ENCODE measurements at places on chromosomes 2 and 18. TPM values are rescaled to one million over a fixed set of nuclear protein-coding genes. Genes with fewer than 3 reads are reported as not detected.
A peak's percentile ranks its signal among the peaks of the same experiment; 100 is the strongest.

- no peak for DNase-seq
Observed at GRCh38 chr2:175308005-175308404, 126.5 kb upstream of the ATP5MC3 start.

GRCh38 chr2:8797682-8798081 lies 39.7 kb downstream of the KIDINS220 start:
- no peak for DNase-seq

- DNase-seq: no peak
Observed at GRCh38 chr2:238440331-238440730, 13.6 kb downstream of the ASB1 start.

- DNase-seq: peak; percentile 26
Observed at GRCh38 chr2:156470975-156471583, 34.9 kb downstream of the GPD2 start.

DNA sequence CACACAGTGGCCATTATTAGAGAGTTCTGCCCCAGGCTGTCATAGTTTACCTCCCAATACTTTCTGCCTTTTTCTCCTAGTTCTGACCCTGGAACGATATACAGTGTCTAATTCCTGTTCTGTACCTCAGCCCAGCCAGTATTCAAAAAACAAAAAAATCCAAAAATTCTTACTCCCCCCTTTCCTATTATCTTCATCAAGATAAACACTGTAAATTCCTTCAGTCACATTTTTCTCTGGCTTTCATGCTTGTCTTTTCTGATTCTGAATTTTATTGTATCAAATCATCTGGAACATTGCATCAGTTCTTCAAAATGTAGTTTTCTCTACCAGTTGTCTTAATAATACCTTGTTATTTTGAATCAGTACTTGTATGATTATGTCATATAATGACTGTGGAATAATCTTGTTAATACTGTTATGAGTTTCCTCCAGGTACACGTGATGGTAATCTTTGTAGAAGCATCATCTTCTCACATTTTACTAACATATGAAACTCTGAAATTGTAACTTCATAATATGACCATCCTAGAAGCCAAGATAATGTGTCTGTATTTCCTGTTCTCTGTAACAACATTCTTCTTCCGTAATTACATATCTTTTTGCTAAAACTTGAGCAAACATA lies 79.0 kb upstream of the NOSTRIN start:
- no peak for DNase-seq

DNA sequence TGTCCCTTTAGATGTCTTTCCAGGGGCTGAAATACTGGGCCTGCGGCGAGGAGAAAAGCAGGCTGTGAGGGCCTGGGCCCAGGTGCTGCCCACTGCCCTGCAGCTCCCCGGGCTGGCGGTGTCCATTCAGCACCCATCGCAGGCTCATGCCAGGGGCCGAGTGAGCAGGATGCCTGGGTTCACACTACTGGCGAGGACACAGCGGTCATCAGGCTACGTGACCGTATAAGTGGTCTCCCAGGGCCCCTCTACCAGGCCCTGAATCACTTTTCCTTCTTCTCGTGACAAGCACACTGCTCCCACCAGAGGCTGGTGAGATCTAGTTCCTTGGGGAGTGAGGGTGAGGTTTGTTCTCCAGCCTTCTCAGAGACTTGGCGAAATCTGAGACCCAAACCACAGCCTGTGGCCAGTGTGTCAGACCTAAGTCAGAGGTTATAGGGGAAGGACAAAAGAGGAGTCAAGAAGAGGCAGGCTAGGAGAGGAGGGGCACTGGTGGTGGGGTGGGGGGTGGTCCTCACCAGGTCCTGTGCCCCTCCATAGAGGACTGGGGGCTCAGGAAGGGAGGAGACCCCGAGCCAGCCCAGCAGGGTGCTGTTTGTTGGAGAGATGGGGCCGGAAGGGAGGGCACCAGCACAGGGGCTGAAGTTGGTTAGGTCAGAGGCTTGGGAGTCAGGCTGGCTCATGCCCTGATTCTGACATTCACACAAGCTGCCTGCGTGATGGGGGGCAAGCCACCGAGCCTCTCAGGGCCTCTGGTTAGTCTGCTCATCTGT lies 6.6 kb upstream of the SEMA4C start:
- no peak for DNase-seq

GRCh38 chr2:228352048-228352447 lies 170.6 kb upstream of the SPHKAP start:
- DNase-seq: no peak

- no peak for DNase-seq
Observed at GRCh38 chr18:29664278-29665036, 1378.1 kb downstream of the DSC3 start.

DNA sequence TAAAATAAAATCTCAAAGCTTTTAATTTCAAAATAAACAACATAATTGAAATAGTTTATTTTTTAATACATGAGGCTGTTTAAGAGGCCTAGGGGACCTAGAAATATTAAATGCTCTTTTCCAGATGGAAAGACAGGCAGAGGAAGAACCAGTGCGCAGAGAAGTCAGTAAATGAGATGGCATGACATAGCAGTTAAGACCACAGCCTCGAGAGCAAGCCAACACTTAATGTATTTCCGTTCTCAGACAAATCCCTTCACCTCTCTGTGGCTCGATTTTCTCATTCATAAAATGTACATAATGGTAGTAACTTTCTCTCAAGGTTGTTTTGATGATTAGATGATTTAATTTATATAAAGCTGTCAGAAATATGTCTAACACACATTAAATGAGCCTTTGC lies 405.1 kb upstream of the CWC22 start:
- peak; percentile 46 for DNase-seq

- no peak for DNase-seq
Observed at GRCh38 chr2:237854295-237854694, 5.1 kb upstream of the RAMP1 start.

DNA sequence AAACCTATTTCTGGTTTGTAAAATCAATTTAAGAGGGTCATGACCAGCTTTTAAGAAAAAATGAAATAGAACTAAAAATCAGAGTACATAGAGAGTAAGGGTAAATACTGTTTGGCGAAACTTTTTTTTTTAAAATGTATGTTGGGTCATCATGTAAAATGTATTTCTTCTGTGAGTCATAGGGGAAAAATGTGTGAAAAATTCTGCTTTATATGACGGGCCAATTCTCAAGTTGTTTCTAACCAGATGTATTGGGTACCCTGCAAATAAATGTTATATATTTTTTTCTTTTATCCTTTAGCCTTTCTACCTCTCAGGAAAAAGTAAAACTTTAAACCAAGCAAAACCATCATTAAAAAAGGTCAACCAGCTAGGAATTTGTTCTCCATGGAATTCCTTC lies 13.9 kb downstream of the AFTPH start:
- peak; percentile 6 for DNase-seq

DNA sequence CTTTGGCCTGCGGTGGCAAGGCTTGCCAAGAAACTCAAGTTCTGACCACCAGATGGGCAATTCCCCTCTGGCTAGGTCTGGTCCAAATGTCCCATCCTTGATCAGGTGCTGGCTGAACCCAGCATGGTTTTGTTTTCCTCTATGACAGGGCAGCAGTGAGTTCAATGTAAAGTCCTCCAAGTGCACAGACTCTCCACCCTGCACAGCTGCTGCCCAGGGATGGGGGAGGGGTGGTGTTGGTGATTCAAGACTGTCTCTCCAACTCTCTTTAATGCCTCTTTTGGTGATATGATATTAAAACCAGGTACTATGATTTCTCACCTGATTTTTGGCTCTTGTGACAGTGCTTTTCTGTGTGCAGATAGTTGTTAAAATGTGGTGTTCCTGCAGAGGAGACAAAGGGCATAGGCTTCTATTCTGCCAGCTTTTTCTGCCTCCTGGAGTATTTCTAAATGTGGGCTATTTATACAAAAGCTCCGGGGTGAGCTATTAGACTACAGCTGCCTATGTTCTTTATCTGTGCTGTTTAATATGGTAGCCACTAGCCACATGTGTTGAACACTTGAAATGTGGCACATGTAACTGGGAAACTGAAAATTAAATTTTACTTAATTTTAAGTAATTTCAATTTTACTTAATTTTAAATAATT lies 64.0 kb upstream of the STK39 start:
- DNase-seq: no peak

DNA sequence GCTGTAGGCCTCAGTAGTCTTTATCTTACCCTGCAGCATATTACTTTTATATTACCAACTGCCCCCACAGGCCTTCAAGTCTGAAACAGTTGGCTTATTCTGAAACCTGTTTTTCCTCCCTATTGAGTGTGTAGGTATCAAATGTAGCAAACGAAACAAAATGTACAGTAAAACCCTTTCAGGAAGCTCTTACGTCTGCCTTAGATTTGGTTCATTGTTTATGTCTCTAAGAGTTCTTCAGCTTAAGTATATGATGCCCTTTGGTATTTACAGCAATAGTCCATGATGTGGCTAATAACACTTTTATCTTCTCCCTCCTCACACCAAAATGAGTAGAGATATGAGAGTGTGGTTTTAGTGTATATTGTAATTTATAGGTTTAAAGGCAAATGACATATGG lies 108.8 kb downstream of the DOCK10 start:
- no peak for DNase-seq

DNA sequence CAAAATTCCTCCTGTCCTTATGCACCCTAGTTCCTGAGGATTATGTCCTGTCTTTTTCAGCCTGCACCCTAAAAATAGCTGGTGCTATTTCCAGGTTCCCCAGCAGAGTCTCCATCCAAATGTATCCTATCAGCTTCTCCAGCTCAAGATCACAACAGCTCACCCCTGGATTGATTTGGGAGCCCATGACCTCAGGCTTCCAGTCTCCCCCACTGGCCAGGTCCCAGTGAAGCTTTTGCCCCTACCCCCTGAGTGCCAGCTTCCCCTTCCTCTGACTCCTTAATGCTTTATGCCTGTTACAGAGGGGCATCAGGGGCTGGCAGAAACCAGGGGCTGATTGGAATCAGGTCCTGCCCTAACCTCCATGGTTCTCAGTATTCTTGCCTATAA lies 76.9 kb upstream of the DAPL1 start:
- DNase-seq: no peak

GRCh38 chr2:179857236-179857635 lies 4.2 kb downstream of the ZNF385B start:
- no peak for DNase-seq

GRCh38 chr2:21404137-21404536 lies 280.4 kb downstream of the TDRD15 start:
- no peak for DNase-seq

DNA sequence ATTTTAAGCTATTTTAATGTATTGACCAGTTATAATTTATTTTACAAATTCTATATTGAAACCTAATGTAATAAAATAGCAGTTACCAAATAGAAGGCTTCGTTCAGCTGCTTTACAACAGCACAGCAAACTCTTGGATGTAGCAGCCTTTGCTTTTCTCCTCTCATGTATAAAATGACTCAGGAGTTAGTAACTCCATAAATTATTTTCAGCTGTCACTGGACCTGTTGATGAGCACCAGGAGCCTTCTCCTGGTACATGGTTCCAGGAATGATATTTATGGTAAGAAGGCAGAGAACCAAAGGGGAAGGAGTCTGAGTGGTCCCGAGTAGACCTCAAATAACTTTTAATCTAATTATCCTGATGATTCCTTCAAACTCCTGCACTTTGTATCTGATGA lies 256.4 kb upstream of the NETO1 start:
- no peak for DNase-seq

DNA sequence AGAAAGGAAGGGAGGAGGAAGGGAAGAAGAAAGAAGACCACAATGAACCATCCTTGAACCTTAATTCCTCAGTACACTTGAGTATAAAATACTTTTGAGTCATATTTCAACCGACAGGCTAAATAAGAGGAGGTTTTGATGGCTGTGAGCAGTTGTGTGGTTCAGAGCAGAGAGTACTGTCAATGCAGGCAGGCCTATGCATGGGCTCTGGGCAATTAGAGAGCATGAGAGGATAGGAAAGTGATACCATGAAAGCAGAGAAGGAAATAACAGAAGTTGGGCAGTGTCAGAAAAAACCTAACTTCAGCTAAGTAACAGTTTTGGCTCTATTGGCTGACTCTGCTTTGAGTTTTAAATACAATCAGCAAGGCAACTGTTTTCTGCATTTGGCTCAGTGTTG lies 123.6 kb upstream of the STK17B start:
- DNase-seq: no peak

- no peak for DNase-seq
Observed at GRCh38 chr2:105890111-105890510, 145.4 kb downstream of the NCK2 start.

DNA sequence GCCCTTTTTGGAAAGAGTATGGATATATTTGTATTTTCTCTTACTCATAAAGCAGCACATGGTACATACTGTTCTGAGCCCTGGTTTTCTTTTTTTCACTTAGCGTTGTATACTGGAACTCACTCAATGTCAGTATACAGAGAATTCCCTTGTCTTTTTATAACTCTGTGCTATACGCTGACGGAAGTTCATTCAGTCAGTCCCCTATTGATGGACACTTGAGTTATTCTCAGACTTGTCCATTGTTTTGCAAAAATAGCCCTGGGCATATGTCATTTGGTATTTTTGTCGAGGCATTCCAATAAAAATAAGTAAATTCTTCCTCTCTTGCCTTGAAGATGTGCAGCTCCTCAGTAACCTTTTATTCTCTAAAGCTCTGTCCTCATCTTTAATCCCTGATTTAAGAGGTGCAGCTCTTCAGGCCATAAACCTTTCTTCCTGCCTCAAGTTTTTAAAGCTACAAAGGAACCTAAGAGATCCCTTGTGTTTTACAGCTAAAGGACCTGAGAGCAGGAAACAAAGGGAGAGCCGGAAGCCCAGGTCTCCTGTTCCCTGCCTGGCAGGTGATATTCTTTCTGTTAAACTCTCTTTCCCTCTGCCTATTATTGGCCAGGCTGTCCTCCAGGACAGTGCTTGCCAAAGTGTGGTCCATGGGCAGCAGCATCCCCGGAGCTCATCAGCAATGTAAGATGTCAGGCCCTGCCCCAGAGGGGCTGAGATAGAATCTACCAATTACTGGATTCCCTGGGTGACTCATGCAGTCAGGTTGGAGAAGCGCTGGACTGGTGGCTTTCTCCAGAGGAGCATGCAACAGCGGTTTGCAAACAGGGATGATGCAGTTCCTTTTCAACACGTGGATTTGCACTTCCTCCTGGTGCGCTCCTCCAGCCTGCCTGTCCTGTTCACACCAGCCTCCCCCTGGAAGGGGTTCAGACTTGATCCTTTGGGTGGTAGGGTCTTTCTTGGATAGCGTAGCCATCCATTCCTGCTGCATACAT lies 158.0 kb downstream of the NEDD4L start:
- DNase-seq: no peak

DNA sequence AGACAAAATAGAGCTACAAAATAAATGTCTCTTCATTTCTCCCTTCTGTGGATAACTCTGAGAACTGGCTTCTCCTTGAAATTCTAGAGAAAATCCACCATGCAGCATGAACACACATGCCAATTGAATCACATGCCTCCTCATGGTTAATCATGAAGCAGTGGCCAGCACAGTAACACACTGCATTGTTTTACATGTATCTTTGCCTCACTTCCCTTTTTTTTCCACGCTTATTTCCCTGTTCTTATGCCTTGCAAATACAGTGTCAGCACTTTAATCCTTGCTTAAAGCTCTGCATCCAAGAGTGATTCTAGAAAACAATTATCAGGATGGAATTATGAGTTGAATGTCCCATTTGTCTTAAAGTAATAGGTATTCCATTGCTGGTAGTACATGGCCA lies 50.3 kb upstream of the ZBTB7C start:
- no peak for DNase-seq

The SLC9A2 gene
- not detected for total RNA-seq

The ZNF892 gene
- 3.8 TPM for total RNA-seq

The KYNU gene
- not detected for total RNA-seq

The ALPP gene
- not detected for total RNA-seq

The GPBAR1 gene
- 0.60 TPM for total RNA-seq

The IGFBP5 gene
- total RNA-seq: not detected

The PDCD1 gene
- total RNA-seq: not detected

The STK25 gene
- total RNA-seq: 236 TPM

The CRYGD gene
- not detected for total RNA-seq

The MEP1B gene
- total RNA-seq: not detected

The G6PC2 gene
- total RNA-seq: not detected

The STAT4 gene
- 0.46 TPM for total RNA-seq

All from endothelial cell of umbilical vein (primary cell).